ENCODE measurements at places on chromosomes 11 and 22.

GRCh38 chr22:42202048-42202447 is 68.4 kb downstream of the TCF20 start:
- DNase-seq = no peak

- no peak for DNase-seq
Observed at GRCh38 chr11:62792202-62792575, 383 bp upstream of the TMEM223 start.

DNA sequence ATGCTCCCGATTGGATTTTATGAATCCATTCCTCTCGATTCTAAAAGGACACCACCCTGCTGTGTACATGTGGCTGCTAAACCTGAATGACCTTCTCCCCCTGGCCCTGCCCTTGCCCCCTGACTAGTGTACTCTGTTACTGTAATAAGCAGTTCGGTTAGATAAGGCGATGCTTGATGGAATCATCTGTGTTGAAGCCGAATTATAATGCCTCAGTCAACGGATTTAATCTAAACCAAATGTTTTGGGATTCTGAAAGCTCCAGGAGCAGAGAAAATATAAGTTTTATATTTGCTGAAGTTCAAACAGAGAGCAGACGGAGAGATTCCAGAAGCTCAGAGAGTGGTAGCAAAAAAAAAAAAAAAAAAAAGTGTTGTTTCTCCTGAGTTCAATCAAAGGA is 275.4 kb upstream of the MPPED2 start:
- no peak for DNase-seq

DNA sequence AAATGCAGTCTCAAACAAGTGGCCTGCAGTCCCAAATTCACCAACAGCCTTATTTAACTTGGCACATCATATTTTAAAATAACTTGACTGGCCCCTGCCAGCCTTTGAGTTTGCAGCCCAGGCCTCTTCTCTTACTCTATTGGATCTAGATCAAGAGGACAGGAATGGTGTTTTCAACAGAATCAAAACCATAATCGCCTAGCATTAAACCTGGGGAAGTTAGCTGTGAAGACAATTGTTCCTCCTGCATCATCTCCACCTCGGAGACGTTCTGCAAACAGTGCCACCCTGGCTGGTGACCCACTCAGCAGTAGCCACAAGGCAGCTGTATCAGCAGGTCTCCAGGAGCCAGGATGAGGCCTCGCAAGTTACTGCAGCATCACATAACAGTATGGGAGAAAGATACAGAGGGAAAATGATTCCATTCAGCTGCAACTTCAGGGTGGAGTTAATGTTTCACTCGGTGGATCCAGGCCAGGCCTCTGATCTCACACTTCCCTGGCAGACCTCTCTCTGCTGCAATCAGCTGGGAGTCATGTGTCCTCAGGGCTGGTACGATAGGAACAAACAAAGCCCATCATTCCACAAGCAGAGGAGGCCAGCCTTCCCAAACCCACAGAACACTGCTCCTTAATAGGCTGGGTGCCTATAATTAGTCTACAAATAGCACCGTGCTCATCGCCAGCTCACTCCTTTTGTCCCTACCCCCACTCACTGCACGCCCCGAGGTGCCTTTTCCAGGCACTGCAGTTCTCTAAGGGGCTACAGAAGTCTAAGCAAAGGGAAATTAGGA is 18.6 kb upstream of the SCN2B start:
- no peak for DNase-seq

DNA sequence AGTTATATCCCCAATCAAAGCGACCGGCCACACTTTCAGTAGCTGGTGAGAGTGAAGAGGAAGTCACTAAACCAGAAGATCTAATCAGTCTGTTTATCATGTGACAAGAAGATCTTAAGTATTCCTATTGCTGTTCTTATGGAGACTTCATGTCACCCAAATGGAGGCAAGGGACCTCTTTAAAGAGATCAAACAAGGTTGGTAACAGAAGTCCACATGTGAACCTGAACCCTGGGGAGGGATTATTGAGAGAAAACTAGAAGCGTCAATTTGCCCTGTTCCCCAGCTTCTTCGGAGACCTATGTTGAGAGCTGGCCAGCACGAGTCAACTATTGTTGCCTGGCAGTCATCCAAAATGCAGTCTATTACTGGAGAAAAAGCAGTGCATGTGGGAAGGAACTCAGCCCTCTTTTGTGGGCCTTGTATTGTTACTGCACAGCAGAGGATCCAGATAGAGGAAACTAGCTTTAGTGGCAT is 76.9 kb upstream of the CTSC start:
- DNase-seq = no peak

- peak; percentile 38 for DNase-seq
Observed at GRCh38 chr22:24247564-24248344, 2.9 kb upstream of the GGT5 start.

DNA sequence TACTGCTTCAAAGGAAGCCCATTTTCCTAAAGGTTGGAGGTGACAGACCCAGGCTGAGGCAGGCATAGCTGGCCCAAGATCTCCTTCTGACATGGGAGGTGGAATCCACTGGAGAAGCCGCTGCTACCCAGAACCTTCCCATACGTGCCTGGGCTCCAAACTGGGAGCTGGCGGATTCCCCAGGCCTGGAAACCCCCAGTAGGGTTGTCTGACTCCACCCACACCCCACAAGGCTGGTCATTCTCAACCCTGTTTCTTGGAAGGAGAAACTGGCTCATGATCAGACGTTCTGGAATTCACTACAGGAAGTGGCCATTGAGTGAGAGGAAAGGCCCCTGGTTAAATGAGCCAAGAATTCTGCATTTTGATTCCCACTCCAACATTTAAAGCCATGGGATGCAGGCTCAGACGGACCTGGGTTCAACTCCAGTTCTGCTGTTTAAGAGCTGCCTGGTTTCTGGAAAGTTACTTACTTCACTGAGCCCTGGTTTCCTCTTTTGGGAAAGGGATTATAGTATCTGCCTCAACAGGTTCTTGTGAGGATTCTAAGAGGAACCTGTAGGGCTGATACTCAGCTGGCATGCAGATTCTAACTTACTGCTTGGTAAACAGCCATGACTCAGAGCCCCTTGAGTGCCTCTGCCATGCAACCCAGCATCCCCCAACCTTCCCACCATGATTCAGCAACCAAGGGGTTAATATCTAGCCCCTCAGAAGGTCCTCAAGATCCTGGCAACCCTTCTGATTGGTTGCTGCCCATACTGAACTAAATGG is 19.4 kb upstream of the TSKU start:
- no peak for DNase-seq

GRCh38 chr11:561148-562003 is 606 bp downstream of the RASSF7 start:
- no peak for DNase-seq

DNA sequence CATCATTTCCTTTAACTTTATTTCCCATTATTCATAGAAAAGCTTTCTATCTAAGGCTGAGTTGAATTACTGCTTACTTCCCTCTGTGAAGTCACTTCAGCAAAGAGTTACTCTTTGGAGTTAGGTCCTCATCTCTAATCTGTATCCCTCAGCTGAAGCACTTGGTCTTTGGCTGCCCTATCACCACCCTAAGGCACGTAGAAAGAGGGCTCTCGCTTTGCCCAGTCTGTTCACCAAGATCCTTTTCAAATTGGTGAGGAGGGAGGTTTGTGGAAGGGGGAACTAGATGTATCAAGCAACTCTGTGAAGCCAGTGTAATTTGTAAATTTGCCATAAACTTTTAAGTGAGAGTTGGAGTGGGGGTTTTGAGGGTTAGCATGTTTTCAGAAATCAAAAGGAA is 43.4 kb downstream of the PAX6 start:
- no peak for DNase-seq

DNA sequence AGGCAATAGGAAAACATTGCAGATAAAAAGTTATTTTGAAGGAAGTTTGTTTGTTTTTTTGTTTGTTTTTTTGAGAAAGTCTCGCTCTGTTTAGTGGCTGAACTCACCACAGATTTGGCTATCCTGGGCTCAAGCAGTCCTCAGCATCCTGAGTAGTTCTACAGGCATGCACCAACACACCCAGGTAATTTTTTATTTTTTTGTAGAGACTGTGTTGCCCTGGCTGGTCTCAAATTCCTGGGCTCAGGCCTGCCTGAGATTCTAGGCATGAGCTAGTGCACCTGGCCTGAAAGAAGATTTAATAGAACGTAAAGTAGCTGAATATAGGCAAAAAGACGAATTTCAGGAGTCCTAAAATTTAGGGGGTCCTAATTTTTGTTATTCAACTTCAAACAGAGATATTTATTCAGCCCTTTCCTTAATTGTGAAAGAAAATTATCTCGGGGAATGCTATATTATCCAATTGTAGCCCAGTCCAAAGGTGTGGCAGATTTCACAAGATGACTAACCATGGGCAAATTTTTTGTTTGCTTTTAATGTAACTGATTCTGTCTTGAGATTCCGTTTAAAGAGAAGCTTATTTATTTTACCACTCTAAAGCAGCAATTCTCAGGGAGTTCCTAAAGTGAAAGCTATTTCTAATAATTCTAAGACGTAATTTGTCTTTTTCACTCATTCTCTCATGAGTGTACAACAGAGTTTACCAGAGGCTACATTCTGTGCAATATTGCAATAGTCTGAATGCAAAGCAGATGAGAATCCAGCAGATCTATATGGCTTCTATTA is 940 bp downstream of the IL18 start:
- no peak for DNase-seq

DNA sequence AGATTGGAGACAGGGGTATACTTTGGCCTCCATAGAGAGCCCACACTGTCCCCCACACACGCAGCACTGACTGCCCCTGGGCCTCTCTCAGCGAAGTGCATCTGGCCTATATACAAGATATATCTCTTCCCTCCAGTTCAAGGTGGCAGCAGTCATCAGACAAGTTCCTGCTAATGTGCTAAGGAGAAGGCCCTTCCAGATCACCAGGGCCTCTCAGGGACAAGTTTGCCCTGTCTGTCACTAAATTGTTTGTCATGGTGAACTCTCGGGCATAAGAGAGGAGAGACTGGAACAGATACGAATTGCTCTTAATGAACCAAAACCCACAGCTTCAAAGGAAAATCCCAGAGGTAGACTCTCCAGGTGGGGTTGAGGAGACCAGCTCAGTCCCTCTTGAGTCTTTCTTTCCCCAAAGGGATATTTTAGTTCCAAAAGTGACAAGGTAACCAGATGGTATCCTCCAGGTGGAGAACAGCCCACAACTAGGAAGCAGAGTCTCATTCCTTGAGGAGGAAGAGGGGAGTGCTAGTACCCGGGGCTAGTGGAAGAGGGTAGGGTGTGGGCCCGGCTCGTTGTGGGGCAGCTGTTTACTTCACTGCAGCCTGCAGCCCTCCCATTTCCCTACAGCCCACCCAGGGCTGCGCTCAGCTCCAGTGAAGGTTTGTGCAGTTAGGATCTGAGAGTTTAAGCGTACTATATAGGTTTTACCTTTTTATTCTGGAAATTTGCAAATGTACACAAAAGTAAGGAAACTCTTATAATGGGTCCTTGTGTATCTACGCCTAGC is 2.2 kb upstream of the SLC35C1 start:
- no peak for DNase-seq

DNA sequence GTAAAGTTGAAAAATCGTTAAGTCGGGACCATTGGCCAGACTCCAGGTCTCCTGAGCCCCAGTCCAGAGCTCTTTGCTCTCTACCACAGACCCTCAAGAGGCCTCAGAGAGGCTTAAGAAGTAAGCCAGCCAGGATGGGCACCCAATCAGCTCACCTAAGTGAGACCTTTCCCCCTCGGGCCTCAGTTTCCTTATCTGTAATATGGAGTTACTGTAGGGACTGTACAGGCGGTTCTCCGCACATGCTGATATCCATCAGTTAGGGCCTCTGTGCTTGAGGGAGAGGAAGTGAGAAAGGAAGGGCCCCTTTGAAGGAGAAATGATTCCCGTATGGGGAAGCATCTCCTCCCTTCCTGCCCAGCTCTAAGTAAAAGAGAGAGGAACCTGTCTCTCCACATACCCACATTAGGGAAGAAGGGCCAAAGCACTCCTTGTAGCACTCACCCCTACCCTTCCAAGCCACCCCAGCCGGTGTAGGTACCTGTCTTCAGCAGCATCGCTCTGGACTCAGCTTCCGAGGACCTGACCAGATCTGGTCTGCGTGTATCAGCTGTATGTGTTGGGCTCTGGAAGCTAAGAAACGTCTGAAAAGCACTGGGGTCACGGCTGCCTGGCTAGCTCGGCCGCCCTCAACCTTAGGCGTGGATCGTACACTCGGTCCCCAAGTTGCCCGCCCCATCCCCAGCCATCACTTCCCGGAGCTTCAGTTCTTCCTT is 653 bp downstream of the NAGA start:
- DNase-seq = no peak

GRCh38 chr11:25449091-25449490 is 882.8 kb upstream of the ANO3 start:
- no peak for DNase-seq

DNA sequence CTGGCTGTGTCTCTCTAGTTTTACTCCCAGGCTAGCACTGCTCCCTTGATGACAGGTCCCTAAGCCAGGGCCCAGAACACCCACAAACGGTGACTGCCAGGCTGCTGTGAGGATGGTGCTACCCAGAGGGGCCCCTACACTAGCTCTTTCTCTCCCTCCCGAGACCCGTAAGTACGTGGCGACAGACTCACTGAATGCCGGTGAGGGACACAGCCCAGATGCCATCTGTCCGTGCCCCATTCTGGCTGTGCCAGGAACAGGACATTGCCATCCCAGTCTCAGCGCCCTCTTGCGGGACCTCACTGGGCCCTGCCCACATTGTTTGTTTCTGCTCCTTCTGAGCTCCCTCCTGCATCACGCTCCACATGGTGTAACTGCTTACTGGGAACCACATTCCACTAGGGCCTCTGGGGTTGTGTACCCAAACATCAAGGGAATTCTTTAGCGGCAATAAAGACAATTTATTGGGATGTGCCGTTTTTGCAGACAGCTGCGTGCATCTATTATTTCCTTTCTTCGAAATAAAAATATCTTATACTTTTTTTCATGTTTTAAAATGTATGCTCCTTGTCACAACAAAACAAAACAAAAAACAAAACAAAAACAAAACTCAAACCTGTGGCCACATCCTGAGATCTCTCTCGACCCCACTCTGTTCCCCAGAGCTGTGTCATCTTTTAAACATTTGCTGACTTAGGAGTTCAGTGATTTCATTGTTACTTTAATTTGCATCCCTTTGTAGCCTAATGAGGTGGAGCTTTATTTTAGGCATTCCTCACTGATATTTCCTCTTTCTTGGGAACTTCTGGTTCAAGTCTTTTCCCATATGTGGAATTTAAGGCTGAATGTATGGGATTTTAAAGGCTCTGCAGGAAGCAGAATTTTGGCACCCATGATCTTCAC is 4.4 kb upstream of the TPCN2 start:
- DNase-seq = peak; percentile 42

- no peak for DNase-seq
Observed at GRCh38 chr11:4018641-4019040, 76.0 kb upstream of the RRM1 start.

DNA sequence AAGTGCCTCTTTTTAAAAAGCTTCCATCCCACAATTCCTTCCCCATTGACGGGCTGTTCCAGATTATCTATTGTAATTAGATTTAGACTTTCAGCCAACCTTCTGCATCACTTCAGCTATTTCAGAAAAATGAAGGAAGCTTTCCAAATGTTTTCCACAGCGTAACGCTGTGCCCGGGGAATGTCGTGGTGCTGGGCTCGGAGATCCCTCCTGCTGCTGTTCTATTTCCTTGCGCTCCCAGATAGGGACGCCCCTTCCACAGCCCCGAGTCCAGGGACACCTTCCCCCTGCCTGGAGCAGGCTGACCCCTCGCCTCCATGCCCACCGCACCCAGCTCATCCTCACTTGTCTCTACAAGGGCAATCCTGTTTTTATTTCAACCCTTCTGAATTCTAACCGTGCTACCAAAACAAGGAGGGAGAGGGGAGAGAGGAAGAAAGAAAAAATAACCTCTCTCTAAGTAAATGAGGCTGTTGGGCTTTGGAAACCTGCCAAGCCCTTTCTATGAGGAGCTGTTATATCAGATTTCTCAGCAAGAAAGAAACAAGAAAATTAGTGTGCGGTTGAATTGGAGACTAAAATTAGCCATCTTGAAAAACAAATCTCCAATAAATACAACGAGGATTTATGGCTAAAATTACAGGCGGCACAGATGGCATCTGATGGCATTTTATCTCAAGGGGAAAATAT is 366.9 kb downstream of the BRD1 start:
- DNase-seq = no peak

Data from Panc1 (cell line).